CD4-positive, alpha-beta T cell treated with Interleukin-4 for 1 hour (primary cell): ENCODE measurements at places on chromosomes 6 and 20.

DNA sequence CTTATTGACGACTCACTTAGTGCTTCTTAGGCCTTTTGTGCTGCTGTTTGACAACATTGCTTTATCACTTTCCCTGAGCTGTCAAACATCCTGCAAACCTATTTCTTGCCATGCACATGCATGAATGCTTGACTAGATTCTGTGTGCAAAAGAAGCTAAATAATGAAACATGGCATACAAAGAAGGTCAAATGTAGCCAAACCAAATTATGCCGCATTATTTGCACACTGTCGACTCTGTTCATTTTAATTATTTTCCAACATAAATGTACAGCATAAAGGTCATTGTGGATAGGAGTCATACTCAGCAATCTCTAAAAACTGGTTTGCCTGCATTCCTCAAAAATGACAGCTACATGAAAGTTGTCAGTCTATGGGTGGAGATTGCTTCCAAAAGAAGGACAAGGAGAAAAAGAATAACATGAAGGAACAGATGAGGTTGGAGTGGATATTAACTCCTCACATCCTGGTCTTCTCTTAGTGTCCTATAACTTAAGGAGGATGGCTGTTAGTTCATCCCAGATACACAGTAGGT lies 123.1 kb upstream of the STXBP5 start:
- no peak for DNase-seq

GRCh38 chr6:33439956-33440648 lies 14.3 kb upstream of the ZBTB9 start:
- no peak for DNase-seq

DNA sequence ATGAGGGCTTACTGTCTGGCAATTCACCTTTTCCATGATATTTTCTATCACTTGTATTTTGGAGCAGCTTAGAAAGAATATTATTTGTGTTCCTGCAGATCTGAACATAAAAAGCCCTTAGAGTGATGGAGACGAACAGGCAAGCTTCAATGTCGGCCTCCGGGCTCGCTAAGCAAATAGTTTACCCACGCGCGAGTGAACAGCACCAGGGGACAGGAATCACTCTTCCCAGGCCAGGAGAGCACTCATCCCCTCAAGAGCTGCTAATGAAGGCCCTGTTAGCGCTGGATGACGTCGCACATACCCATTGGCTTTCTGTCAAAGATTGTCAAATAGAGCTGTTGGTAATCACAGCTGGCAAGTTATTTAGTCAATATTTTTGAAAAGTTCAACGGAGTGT lies 395.7 kb downstream of the ZFAND3 start:
- DNase-seq, result no peak

- no peak for DNase-seq
These were observed 17.6 kb upstream of the SIRPG start for GRCh38 chr20:1674990-1675780.

GRCh38 chr6:107699254-107699653 lies 124.9 kb downstream of the SCML4 start:
- DNase-seq, result no peak

GRCh38 chr6:163648868-163649267 lies 234.3 kb downstream of the QKI start:
- DNase-seq, result no peak

DNA sequence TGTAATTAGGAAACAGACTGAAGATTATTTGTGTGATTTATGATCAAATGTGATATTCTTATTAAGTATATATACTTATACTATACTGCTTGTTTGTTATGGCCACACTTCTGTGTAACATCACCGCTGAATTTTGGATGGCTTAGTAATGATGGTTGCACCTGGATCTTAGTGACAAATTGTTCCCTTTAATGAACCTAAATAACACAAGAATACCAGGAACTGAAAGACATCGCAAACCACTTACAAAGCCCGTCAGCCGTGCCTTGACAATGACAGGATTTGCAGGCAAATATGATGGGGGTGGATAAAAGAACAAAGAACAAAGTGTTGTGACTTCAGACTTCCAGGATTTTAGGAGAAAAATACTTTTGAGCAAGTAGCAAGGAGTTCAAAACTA lies 67.1 kb downstream of the LAMP5 start:
- no peak for DNase-seq

DNA sequence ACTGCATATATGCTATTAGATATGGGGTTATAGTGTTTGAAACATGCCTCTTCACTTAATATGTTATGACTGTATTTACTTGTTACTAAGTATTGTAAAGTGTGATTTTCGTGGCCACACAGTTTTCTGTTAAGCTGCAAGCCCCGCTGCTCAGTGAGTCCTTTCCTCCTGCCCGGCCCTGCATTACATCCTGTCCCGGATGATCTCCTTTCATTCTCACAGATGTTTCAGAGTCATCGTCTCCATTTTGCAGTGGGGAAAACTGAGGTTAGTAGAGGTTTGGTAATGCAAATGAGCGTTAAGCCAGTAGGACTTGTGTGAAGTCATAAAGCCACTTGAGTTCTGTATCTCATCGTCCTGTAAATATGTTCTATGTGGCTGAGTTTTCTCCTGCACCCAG lies 155.5 kb downstream of the CFAP61 start:
- no peak for DNase-seq

GRCh38 chr6:44989391-44989790 lies 338.7 kb upstream of the RUNX2 start:
- DNase-seq, result no peak

GRCh38 chr6:125114248-125114858 lies 39.2 kb upstream of the TPD52L1 start:
- DNase-seq, result no peak

DNA sequence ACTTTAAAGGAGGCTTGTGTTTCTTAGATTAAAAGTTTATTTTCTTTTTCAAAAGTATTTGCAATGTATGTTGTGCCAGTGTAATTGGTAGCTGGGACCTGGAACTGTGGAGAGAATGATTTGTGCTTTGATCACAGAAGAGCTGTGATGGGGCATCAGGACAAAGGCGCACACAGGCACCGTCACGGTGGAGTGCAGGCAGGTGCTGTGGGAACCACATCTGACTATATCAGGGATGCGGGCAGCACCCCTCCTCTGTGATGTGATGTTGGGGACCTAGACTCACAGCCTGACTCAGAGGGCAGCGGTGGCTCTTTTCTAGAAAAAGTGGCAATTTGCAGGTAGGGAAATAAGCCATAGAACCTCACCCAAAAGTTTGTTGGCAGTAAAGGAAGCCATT lies 34.5 kb downstream of the SYTL3 start:
- DNase-seq, result no peak

DNA sequence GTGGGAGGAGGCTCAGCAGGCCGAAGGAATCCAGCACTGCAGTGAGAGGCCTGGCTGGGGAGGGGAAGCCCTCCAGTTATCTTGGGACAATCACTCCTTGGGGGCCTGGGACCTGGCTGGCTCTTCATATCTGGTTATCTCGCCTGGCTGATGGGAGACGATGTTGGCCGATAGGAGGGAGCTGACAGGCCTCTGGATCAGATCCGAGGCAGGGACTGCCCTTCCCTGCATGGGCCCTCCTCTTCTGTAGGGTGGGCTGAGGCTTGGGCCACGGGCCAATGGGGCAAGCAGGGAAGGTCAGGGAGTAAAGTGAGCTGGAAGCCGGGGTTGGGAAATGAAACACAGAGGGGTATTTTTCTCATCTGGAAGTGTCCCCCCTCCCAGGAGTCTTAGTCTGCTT lies 25.2 kb downstream of the MANBAL start:
- DNase-seq, result no peak

DNA sequence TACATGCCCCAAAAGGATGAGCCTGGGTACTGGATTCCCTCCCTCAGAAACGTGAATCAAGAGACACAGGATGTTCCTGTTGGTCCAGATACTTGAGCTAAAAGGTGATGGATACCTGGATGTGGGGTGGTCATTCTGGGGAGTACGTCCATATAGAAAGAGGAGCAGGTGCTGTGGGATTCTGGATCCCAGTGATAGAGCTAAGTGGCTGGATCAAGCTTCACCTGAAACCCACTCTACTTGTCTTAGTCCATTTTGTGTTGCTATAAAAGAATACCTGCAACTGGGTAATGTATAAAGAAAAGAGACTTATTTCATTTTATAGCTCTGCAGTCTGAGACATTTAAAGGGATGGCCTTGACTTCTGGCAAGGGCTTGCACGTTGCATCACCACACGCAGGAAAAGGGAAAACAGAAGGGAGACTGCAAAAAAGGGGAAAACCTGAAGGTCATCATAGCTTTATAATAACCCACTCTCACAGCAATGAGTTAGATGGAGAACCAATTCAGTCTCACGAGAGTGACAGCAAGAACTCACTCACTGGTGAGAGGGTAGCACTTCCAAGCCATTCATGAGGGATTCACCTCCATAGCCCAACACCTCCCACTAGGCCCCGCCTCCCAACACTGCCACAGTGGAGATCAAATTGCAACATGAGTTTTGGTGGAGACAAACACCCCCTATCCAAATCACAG lies 31.2 kb downstream of the RIPOR3 start:
- DNase-seq, result no peak

GRCh38 chr6:105428342-105428957 lies 25.6 kb upstream of the PREP start:
- DNase-seq, result no peak

DNA sequence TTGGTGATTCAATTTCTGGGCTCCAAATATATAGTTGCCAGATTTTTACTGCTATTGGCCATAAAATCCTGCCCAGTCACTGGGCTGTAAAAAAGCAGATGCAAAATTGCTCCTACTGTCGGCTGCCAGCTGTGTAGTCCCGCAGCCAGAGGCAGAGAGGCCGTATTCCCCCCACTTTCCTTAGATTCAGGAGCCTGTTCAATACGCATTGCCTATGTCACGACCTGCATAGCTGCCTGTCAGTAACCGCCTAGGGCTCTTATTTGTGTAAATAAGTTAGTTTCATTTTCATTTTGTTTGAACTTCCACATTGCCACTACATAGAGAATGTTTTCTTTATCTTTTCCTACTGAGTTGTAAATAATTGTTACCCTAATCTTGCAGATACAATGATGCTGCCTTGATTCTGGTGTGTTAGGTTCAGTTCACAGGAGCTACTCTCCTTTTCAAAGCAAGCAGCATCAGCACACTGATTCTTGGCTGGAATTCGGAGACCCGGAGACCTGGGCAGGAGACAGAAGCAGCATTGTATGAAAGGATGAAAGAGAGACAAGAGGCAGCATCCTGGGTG lies 46.0 kb upstream of the UST start:
- DNase-seq, result peak; percentile 53

GRCh38 chr6:170286934-170287265 lies 4.0 kb downstream of the DLL1 start:
- DNase-seq, result no peak

DNA sequence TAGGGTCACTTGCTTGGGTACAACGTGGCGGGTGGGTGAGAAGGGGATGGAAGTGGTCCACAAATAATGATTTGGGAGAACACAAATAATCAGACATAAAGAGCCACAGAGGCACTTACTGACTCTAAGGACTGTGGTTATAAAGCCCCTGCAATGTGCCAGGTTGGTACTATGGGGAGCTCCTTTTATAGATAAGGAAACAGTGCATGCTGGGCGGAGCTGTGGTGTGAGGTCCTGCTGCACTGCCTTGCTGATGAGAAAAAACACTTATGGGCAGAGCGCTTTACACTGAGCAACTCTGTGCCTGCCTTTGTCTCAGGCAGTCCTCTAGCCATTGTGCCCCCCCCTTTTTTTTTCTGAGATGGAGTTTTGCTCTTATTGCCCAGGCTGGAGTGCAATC lies 29.1 kb upstream of the SCRT2 start:
- DNase-seq, result no peak

GRCh38 chr6:166751051-166751595 lies 124.1 kb upstream of the RPS6KA2 start:
- peak; percentile 31 for DNase-seq

DNA sequence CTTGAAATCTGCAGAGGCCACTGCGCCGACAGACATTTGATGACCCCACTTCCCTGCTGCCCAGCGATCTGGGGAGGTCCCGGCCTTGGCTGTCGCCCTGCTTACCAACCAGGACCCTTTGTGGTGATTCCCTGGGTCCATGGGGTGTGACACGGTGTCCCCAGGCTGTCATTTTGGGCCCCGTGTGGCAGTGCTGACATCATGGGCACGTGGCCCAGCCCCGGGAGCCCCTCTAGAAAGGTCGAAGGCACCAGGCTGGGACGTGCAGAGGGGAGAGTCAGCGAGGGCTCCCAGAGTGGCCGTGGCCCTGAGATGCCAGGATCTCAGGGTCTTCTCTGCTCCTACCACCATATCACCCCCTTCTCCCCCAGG lies 170.0 kb downstream of the TAF4 start:
- no peak for DNase-seq

GRCh38 chr20:55693641-55694040 lies 311.7 kb downstream of the CBLN4 start:
- DNase-seq, result no peak

DNA sequence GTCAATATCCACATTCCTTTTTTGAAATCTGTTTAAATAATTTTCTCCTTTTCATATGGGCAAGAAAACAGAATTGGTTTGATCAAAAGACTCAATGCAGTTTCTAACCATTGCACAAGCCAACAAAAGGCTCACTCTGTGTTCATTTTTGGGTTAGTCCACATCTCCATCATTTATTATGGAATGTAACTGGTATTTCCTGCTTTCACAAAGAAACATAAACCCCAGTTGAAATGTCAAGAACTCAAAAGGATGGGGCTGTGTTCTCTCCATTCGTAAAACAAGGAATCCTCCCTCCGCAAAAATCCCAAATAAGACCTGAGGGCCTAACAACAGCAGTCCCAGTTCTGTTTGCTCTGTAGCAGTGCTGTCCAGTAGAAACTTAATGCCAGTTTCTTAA lies 420.9 kb downstream of the GJA1 start:
- DNase-seq, result no peak

- no peak for DNase-seq
These were observed 27.8 kb downstream of the FYN start for GRCh38 chr6:111845441-111845871.

DNA sequence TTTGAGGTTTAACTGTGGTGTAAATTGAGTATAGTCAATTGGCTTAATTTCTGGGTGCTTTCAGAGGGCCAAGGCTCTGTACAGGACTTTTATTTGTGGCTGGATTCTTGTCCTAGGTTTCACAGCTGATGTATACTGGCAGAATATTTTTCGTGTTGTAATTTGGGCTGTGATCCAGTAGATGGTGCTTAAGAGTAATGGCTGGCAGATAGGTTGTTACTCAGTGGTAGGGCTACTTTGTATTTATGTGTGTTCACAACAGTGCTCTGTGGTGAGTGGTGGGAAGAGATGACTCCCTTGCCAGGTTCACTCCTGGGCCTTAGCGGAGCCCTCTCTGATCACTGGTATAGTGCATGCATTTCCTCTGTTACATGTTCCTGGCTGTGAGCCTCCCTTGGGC lies 34.5 kb upstream of the FERMT1 start:
- DNase-seq, result no peak

DNA sequence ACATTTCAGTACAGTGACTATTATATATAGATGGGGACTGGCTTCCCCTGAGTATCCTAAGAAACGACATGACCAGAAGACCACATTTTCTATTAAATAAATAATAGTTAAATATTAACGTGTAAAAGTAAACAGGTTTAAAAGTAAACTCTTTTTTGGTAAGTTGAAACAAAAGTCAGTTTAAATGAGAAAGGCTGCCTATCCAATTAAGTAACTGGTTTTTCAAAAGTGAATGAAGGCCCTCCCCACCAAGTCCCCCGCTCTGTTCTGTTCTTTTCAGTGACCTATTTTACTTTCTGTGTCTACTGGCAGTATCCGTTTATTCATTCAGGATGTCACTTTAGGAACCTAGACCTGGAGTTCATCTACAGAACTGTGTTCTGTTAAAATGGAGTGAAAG lies 32.0 kb downstream of the QKI start:
- no peak for DNase-seq

GRCh38 chr20:55569084-55569483 lies 436.2 kb downstream of the CBLN4 start:
- no peak for DNase-seq
